ENCODE measurements at places on chromosomes 12 and 14. TPM values are rescaled to one million over a fixed set of nuclear protein-coding genes. Genes with fewer than 3 reads are reported as not detected.

DNA sequence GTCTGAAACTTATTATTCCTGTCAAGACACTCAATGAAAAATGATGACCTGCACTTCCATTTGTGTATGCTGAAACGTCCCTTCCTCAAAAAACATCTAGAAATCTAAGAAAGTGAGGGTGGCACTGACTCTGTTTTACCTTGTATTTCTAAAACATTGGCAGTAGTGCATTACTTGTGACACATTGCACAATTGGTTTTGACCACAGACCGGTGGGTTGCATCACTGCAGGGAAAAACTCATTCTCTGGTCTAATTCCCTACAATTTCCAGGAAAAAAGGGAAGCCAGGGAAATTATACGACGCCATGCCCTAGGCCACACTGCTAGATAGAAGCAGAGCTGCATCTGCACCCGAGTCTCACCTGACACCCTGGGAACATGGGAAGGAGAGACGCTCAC, 156.7 kb downstream of the NTF3 start:
- no peaks in the 10 kb centered on the region for H3K36me3 ChIP-seq
- H3K27me3 ChIP-seq: no peaks in the 10 kb centered on the region
- H3K4me1 ChIP-seq: no peaks in the 10 kb centered on the region

DNA sequence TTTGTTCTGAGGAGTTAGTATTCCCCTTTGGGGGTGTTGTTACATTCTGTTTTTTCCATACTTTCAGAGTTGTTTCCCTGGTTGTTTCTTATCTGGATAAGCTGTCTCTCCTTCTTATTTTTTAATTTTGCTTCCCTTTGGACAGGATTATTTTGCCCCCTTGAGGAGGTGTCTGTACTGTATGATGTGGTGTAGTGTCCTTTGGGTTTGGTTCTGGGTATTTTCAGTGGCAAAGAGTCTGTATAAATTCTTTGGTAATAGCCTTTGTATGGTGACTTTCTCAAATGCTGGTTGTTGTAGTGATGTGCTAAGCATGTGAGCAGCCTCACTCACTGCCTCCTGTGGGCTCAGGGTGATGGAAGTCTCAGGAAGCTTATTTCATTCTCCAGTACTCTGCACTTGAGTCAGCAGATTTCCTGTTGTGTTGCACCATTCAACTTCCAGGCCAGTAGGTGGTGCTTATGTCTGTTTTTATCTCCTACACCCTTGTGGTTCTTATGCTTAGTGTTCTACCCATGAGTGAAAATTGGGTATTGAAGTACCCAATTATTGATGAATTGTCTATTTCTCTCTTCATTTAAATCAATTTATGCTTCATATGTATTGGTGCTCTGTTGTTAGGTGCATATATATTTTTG, 103.3 kb upstream of the PMCH start:
- H3K4me1 ChIP-seq: peaks cover 12% of the 10 kb centered on the region
- H3K27ac ChIP-seq: no peak overlapping the region

GRCh38 chr12:64595863-64596793, 14.2 kb upstream of the RASSF3 start:
- no peak overlapping the region for H3K4me3 ChIP-seq
- peaks cover 2% of the 10 kb centered on the region for H3K36me3 ChIP-seq
- H3K4me1 ChIP-seq: peaks cover 33% of the 10 kb centered on the region
- DNase-seq: no peak

DNA sequence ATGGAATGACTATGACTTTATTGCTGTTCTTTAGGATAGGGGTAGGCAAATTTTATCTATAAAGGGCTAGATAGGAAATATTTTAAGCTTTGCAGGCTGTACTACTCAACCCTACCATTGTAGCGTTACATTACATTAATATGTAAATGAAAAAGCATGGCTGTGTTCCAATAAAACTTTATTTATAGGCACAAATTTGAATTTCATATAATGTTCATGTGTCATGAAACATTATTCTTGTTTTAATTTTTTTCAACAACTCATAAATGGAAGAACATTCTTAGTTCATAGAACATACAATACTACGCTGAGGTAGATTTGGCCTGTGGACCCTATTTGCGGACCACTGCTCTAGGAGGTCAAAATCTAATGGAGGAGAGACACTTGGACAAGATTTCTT, 133.7 kb downstream of the SOX5 start:
- H3K4me3 ChIP-seq: no peak overlapping the region
- no peak for DNase-seq
- no peaks in the 10 kb centered on the region for H3K36me3 ChIP-seq
- H3K27ac ChIP-seq: no peak overlapping the region
- no peaks in the 10 kb centered on the region for H3K27me3 ChIP-seq

Gene INSM2
- total RNA-seq: not detected

Gene CLEC4E
- total RNA-seq: not detected

DNA sequence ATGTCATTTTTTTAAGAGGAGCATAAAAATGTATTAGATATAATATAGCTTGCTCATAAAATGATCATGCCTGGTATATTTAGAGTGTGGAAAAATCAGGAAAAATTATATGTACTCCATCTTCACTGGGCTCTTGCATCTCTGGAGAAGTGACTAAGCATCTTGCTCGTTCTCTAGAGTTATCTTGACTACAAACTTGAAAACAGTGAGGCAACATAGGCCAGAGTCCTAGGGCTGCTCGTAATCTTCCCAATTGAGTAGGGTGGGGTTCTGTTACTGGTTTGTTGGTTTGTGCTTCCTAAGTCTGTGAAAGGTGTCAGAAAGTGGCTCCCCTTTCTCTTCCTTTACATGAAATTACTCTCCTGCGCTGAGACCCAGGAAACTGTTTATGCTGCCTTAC, 46.2 kb downstream of the AACS start:
- H3K4me3 ChIP-seq: no peak overlapping the region
- no peaks in the 10 kb centered on the region for H3K27me3 ChIP-seq
- H3K27ac ChIP-seq: no peak overlapping the region

GRCh38 chr12:27530157-27530922, 6.3 kb downstream of the PPFIBP1 start:
- H3K27me3 ChIP-seq: peaks cover 18% of the 10 kb centered on the region
- DNase-seq: no peak
- no peaks in the 10 kb centered on the region for H3K36me3 ChIP-seq
- H3K27ac ChIP-seq: no peak overlapping the region
- H3K4me3 ChIP-seq: no peak overlapping the region

DNA sequence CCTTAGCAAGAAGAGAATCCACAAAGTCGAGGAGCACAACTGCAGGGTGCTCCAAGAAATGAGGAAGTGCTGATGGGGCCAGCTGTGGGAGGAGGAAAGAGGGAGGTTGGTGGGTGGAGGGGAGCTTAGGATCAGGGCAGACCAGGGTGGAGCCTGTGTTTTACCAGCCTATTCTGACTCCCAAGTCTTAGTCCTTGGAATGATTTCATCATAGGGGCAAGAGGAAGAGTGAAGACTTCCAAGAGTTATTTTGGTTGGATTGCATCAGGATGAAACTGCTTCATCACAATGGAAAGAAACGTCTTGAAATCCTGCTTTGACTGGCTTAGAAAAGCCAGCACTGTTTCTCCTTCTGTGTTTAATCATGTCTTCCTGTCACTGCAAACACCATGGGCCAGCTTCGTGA, 194.0 kb downstream of the DPF3 start:
- H3K4me1 ChIP-seq: peaks cover 22% of the 10 kb centered on the region
- H3K36me3 ChIP-seq: peaks cover 9% of the 10 kb centered on the region
- no peak overlapping the region for H3K4me3 ChIP-seq
- H3K27ac ChIP-seq: no peak overlapping the region
- H3K27me3 ChIP-seq: no peaks in the 10 kb centered on the region
- DNase-seq: no peak

- no peak overlapping the region for H3K27ac ChIP-seq
- no peaks in the 10 kb centered on the region for H3K27me3 ChIP-seq
- DNase-seq: no peak
- no peak overlapping the region for H3K4me3 ChIP-seq
- H3K4me1 ChIP-seq: no peaks in the 10 kb centered on the region
- no peaks in the 10 kb centered on the region for H3K36me3 ChIP-seq
These were observed 191.0 kb upstream of the ATP2B1 start for GRCh38 chr12:89899651-89900050.

DNA sequence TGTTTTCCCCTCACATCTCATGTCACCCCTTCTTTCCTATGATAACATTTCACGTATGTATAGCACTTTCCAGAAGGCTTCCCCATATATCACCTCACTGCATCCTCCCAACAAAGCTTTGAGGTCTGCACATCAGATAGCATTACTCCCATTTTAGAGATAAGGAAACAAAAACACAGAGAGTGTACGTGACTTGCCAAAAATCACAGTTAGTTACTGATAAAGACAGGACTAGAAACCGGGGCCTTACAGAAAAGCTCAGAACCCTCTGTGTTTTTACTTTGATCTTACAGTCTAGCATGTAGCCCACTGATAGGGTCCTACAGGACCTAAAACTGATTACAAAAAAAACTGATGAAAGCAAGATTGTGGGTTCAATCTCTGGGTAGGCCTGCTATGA, 202.9 kb upstream of the CDKN3 start:
- peaks cover 5% of the 10 kb centered on the region for H3K4me1 ChIP-seq
- no peaks in the 10 kb centered on the region for H3K27me3 ChIP-seq
- no peak overlapping the region for H3K4me3 ChIP-seq
- H3K27ac ChIP-seq: no peak overlapping the region

GRCh38 chr12:63898764-63899337, 54.4 kb downstream of the SRGAP1 start:
- no peak for DNase-seq
- no peak overlapping the region for H3K27ac ChIP-seq
- H3K4me3 ChIP-seq: no peak overlapping the region
- H3K4me1 ChIP-seq: peaks cover 5% of the 10 kb centered on the region
- H3K36me3 ChIP-seq: no peaks in the 10 kb centered on the region
- peaks cover 7% of the 10 kb centered on the region for H3K27me3 ChIP-seq

- H3K27ac ChIP-seq: no peak overlapping the region
- peaks cover 35% of the 10 kb centered on the region for H3K27me3 ChIP-seq
- no peak for DNase-seq
These were observed 118.7 kb upstream of the TMCC3 start for GRCh38 chr12:94769047-94769420.

DNA sequence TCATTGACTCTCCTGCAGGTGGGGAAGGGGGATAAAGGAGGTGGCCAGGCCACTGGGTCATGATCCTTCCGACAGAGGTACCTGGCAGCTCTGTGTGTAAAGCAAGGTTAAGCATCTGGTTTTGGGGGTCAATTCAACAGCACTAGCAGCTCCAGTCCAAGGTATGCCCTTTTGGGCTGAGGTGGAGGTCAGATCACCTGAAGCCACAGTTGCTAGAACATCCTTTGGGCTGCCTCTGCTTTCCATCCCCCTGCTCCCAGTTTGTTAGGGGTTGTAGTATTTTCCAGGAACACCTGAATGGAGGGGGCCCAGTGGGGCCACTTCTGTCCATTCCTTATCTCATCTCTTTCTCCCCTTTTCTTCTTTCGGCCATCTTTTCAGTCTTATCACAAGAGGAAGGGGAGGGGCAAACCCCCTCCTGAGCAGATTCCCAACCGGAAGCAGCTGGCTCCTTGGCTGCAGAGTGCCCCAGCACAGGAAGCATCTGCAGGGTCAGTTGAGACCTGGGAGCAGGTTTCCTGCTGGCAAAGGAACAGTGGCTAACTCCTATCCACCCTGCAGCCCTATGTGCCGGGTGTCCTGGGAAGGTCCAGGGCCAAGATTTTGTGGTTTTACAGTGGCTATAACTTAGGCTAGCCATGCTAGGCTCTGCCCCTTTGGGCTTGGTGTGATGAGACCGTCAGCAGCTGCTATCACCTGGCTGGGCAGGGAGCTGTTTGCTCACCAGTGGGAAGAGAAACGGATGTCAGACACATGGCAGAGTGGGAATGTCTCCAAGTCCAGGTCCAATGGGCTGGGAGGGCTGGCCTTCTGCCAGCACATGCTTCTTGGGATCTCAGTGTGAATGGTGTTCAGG, 40.2 kb downstream of the SH2B3 start:
- peaks cover 75% of the 10 kb centered on the region for H3K4me1 ChIP-seq
- no peak overlapping the region for H3K4me3 ChIP-seq
- peak overlapping the region; percentile 52 for H3K27ac ChIP-seq

DNA sequence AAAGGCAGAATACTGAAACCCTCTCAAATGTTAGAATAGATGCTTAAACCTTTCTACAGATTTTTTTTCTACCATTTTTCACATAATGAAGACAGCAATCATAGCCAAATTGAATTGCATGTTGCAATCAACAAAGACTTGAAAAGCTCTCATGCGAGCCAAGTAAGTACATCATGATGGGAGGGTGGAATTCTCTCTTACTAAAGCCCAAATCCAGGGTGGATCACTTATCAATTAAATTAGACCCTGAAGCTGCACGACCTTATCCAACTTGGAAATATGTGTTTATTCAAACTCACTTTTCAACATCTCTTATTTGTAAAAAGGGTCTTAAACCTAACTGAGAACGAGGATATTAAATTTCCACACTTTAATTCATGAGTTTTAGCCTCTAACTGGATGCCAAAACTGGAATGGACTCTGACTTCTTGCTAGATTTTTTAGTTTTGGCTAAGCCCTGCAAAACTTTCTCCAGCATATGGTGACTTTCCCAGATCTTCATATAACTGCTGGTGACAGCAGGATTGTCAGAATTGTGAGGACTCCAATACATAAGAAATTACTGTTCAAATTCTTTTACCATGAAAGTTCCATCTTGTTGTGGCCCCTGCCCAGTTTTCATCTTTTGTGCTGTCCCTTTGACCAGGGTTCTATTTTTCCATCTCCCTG, 53.6 kb downstream of the HECTD4 start:
- no peak overlapping the region for H3K27ac ChIP-seq
- DNase-seq: no peak
- no peaks in the 10 kb centered on the region for H3K27me3 ChIP-seq
- peaks cover 2% of the 10 kb centered on the region for H3K4me1 ChIP-seq
- H3K36me3 ChIP-seq: no peaks in the 10 kb centered on the region

Gene LPAR5
- 8.0 TPM for total RNA-seq

Gene POTEG
- total RNA-seq: not detected

Gene AVPR1A
- total RNA-seq: not detected

DNA sequence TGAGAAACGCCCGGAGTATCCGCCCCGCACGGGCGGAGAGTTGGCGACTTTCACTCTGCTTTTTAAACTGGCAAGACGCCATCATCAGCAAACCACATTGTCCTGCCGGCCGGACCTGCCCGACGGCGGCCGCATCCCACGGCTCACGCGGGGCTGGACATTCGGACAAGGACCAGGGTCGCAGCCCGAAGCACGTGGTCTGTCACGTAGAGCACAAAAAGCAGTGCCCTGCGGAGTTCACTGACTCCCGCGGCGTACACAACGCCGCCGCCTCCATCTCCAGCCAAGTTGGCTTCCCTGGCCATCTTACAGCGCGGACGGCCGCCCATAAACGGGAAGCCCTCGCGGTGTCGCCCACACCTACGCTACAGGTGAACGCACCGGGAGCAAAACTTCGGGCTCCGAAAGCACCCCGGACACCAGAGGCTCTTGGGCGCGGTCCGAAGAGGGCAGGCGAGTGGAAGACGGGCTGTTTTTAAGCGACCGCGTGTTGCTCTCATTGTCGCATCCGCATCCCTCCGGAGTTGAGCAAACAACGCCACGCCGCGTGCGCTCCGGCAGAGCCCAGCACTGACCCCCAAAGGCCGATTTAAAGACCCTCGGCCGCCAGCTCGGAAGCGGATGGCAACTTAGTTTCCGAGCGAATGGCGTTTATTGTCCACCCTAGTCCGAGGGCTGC, 966 bp downstream of the SINHCAF start:
- peaks cover 38% of the 10 kb centered on the region for H3K4me1 ChIP-seq
- H3K36me3 ChIP-seq: peaks cover 12% of the 10 kb centered on the region
- peak overlapping the region; percentile 95 for H3K27ac ChIP-seq
- peak overlapping the region; percentile 82 for H3K4me3 ChIP-seq
